ENCODE measurements at places on chromosomes 13 and 19.

DNA sequence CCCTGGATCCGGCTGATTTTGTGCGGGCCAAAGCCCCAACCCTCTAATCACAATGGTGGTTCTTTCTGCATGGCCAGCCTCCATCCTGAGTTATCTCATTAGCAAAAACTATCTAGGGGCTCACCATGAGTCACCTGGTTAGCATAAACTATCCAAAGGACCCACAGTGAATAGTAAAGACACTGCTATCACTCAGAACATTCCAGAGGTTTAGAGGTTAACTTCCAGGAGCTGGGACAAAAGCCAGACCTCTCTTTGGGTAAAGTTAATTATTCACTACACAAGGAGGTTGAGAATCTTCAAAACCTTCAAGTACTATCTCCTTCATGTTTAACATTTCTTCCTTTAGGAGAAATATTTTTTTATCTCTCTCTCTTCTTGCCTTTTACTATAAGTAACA is 18.8 kb upstream of the PPP5C start:
- no peak for DNase-seq

DNA sequence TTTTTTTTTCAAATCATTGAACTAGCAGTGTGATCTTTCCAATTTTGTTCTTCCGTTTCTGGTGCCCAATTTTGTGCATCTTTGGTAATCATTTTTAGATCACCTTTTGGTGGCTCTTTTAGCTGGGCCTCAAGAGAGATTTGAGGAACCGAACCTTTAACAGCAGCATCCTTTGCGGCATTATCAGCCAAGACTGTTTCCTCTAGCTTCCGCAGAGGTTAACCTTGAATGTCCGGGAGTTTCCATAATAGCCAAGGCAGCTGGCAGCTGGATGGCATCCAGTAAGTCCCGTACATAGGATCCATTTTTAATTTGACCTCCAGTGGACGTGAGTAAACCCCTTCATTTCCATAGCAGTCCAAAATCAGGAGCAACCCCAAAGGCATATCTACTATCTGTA is 9.6 kb downstream of the IRGC start:
- no peak for DNase-seq

GRCh38 chr19:11581740-11582139 is 4.3 kb upstream of the ACP5 start:
- DNase-seq = no peak

DNA sequence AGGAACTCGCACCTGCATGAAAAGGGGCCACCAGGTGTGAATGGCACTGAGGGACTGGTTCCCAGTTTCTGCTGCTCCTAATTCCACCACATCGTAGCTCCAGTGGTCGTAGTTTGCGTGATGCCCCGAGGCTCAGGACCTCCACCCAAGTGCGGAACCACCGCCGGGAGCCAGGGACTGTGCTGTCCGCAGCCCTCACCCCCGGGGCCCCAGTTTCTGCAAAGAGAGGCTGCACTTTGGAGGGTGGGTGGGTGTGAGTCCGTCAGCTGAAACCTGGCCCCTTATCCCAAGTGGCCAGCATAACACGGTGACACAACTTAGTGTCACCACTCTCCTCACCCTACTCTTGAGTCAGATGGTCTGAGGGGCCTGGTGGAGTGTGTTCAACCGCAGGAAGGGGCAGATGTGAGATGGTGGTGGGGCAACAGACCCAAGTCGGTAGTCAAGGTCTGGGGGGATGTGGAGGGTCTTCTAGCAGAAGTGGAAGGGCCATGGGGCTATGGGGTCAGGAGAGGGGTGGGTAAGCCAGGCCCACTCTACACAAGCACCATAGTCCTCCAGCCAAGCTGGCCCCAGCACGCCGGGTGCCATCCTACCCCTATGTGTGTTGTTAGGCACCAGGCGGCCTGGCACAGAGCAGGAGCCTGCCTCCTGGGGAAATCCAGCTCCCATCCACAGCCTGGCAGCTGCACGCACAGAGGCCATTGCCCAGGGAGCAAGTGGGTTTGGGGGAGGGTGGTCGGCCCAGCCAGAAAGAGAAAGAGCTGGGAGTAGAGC is 1301.6 kb downstream of the UQCRFS1 start:
- DNase-seq = no peak

DNA sequence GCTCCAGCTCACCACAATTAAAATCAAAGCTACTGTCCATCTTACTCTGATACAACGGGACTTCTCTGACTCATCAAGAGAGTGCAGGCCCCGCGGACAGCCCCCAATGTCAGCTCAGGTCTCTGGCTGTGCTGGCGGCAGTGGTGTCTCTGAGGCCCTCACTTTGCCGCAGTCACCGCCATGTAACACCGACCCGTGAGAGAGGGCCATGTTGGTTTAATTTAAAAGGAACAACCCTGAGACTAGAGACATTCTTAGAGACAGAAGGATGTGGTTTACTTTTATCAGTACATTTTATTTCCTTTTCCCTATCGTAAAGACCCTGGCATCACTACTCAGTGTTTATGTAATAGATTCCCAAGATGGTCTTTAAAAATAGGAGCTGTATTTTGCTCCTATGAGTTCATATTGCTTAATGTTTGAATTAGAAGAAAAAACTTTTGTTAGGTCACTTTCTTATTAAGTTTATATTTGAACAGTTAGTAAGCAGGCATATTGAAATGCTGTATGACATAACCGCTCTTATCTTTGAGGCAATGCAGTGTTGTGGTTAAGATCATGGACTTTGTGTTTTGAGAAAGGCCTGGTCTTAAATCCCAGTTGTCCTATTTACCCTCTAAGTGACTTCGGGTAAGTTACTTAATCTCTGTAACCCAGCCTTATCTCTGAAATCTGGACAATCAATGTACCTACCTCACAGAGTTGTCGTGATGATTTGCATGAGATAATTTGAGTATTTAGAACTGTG is 23.4 kb downstream of the DGKH start:
- DNase-seq = no peak

DNA sequence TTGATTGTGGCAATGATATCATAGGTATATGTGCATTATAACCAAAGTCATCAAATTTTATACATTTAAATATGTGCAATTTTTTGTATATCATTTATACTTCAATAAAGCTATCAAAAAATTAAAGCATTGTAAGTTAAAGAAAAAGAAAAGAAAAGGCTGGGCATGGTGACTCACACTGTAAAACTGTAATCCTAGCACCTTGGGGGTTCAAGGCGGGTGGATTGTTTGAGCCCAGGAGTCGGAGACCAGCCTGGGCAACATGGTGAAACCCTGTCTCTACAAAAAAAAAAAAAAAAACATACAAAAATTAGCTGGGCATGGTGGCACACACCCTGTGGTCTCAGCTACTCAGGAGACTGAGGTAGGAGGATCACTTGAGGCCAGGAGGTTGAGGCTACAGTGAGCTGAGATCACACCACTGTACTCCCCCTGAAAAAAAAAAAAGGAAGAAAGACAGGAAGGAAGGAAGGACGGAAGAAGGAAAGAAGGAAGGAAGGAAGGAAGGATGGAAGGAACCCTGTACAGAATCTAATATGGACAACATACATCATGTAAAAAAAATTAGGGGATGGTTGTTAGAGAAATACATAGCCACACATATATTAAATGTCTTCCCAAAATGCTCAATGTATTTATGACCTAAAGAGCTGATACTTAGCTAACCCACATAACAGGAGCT is 21.7 kb upstream of the SLC25A30 start:
- DNase-seq = no peak

- DNase-seq = no peak
These were observed 4.7 kb downstream of the CSNK1A1L start for GRCh38 chr13:37100731-37101130.

GRCh38 chr13:38090913-38091312 is 221.3 kb upstream of the TRPC4 start:
- DNase-seq = no peak

DNA sequence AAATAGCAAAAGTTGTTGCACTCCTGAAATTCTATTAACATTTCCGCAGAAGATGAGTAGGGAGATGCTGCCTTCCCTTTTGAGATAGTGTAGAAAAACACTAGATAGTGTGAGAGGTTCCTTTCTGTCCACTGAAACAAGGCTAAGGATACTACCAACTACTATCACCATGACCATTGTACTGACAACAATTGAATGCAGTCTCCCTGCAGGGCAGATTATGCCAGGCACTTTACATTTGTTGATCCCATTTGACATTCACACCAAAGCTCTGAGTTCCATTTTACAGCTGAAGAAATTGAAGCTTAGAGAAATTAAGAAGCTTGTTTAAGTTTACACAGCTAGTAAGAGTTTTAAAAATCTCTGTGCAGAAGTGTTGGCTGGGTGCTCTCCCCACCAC is 55.0 kb downstream of the CYSLTR2 start:
- no peak for DNase-seq

DNA sequence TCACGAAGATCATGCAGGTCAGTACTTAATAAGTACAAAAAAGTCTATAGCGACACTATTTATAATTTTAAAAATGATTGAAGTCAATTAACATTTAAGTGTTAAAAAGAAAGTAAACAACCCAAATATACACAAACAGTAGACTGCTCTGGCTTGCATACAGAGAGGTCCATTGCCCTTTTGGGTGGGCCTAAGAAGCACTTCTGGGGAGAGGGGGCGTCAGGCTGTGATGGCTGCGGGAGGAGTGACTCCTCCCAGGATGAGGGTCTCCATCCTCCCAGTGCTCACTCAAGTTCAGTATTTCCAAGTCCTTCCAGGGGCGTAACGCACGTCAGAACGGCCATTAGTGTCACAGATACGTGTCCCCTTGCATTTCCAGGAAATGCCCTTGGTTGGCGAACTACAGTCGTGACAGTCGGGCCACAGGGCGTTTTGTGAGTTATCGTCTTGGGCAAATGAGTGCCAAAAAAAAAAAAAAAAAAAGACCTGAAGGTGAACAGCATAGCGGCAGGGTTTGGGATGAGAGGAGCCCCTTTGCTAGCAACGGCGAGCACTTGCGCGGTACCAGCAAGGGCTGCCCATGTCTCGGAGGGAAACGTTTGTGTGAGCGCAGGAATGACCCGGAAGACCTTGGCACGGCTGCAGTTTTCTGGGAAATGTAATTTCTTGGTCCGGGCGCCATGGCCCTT is at the start of gene SCGB2B2:
Gene SCGB2B2 (minus strand): TSS at position 463 of the 689 bp plus-strand sequence. CDS start 82,596 bp downstream, outside the sequence.
- peak; percentile 76 for DNase-seq

- no peak for DNase-seq
These were observed 4.9 kb downstream of the SLAIN1 start for GRCh38 chr13:77702366-77702765.

GRCh38 chr13:41554626-41555386 is 97.5 kb downstream of the RGCC start:
- DNase-seq = no peak

GRCh38 chr13:27172495-27172842 is 858 bp upstream of the USP12 start:
- no peak for DNase-seq

DNA sequence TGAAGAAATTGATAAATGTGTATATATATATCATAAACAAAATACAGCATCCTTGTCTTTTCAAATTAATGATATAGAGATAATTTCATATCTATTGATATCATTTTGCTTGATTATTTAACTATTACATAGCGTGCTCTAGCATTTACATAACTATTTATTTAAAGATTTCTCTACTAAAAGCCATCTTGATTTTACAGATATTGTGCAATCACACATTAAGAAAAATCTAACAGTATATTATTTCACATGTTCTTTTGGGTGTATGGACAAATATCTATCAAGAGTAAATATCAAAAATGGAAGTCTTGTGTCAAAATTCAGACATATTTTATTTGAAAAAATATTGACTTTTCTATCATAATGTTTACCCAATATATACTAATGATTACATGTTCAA is 966.8 kb downstream of the SLITRK5 start:
- DNase-seq = no peak

GRCh38 chr13:113837560-113838355 is 26.1 kb downstream of the GAS6 start:
- DNase-seq = no peak

GRCh38 chr19:47489072-47489914 is 5.3 kb upstream of the KPTN start:
- no peak for DNase-seq

DNA sequence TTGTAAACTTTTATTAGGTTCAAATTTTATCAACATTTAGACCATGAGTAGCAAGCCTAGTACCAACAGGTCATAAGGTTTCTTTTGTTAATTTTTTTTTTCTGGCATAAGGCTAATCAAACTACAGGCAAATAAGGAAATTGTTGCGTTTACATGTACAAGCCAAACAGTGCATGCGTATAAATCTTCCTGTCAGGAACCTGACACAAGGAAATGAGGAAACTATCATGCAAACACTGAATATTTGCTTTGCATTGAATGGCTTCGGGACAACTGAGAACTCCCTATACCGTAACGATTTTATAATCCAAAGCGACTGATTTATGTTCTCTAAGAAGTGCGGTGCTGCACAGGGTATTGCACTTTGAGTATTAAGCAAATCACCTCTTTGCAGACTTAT is 133.0 kb upstream of the TRPC4 start:
- no peak for DNase-seq

DNA sequence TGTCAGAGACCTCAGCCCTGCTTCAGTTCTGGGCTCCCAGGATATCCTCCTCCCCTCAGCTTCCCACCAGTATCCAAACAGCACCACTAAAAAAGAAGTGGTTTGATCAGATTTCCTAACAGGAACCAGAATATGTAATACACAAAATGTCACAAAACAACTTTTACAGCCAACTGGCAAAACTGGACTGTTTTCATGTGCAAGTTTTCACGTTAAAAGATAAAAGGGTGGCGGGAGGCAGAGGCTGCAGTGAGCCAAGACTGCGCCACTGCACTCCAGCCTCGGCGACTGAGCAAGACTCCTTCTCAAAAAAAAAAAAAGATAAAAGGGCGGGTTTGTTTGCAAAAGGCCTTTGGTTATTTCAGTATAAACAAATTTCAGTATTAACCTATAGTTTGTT is 13.1 kb downstream of the PCID2 start:
- no peak for DNase-seq

DNA sequence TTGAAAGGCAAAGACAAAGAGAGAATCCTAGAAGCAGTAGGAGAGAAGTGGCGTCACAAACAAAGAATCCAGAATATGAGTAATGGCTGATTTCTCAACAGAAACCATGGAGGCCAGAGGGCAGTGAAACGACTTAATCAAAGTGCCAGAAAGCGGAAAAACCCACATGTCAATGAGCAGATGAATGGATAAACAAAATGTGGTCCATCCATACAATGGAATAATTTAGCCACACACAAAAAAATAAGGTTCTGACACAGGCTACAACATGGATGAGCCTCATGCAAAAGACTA is 52.2 kb upstream of the RANBP3 start:
- no peak for DNase-seq

- no peak for DNase-seq
These were observed 79.4 kb upstream of the VSTM2B start for GRCh38 chr19:29446361-29446760.

- no peak for DNase-seq
These were observed 1.3 kb upstream of the ARHGAP45 start for GRCh38 chr19:1065606-1066109.

DNA sequence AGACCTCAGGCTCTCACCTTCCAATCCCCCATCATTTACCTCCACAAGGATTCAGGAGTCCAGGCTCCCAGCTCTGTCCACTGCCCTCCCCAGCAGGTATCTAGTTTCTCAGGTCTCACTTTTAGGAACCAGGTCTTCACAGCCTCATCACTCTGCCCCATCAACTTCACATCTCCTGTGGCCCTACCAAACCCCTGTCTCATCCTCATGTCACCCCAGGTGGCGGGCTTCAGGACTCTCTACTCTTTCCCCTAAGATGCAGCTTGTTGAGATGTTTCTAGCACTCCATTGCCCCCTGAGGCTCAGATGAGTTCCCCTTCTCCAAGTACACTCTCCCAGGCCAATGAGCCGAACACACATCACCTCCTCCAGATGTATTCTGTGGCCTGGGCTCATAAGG is 1.5 kb downstream of the PPFIA3 start:
- no peak for DNase-seq

Measured in right renal pelvis (tissue), 4 donors.